Activated naive CD4-positive, alpha-beta T cell treated with anti-CD3 and anti-CD28 coated beads, Interleukin-2, amount 50 U/mL, for 16 hours (primary cell): ENCODE measurements at places on chromosomes 5 and 9.

DNA sequence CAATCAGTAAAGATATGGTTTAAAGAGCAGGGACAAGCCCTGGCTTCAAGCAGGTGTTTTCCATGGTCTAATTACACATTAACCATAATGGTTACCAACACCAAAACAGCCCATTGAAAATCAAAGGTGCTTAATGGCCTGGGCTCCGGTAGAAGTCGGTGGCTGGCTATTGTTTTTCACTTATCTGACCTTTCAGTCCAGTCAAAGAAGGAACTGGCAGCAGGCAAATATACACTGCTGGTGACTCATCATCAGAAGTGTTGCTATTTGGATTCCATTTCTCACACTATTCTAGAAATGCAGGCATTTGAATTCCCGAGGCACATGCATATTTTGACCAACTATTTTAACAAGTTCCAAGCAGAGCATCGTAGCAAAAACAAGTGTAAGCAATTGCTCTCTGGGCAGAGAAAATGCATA lies 26.3 kb upstream of the GABRP start:
- DNase-seq = no peak

- no peak for DNase-seq
Measured at GRCh38 chr5:143645356-143645755, 166.6 kb upstream of the HMHB1 start.

- DNase-seq = no peak
Measured at GRCh38 chr9:126701813-126702140, 88.0 kb downstream of the LMX1B start.

GRCh38 chr9:127589955-127590370 lies 22.1 kb upstream of the STXBP1 start:
- no peak for DNase-seq

DNA sequence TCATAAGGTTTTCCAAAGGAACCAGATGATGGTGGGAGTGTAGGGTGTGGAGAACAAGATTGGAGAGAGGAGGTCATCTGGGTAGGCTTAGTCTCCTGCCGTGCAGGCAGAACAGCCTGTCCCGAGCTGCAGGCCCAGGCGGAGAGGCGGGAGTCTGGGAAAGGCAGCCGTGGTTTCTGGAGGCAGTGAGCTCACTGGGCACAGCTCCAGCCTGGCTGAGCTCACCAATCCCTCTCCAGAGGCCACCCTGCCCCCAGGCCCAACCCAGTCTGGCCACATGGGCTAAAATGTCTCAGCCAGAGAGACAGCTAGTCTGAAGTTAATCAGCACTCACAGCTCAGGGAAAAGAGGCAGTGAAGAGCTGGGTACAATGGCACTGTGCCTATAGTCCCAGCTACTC lies 12.3 kb downstream of the P4HA2 start:
- DNase-seq = no peak

DNA sequence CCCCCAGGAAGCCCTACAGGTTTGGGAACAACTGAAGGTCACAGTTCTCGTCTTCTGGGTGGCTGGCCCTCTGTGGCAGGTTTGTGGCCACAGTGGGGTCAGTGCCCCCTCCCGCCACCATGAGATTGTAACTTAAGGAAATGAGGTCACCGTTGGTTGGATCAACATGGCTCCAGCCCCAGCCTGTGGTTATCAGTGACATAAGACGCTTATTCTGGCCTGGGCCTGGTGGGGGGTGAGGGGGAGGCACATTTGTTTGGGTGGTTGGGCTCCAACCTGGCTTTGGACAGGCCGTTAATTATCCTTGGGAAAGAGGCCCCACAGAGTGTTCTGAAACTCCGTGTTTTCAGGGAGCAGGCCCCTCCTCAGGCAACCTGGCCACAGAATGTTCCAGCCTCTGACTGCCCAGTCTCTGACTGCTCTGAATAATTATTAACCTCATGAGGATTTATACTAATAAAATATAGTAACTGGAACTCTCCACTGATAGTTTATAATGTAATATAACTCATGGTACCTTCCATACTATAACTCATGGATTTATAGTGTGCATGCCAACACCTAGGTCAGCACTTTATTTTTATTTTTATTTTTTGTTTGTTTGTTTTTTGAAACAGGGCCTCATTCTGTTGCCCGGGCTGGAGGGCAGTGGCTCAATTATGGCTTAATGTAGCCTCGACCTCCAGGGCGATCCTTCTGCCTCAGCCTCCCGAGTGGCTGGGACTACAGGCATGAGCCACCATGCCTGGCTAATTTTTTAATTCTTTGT lies 58.0 kb upstream of the RPL26L1 start:
- no peak for DNase-seq

GRCh38 chr9:123048748-123049147 lies 15.3 kb downstream of the GPR21 start:
- no peak for DNase-seq

DNA sequence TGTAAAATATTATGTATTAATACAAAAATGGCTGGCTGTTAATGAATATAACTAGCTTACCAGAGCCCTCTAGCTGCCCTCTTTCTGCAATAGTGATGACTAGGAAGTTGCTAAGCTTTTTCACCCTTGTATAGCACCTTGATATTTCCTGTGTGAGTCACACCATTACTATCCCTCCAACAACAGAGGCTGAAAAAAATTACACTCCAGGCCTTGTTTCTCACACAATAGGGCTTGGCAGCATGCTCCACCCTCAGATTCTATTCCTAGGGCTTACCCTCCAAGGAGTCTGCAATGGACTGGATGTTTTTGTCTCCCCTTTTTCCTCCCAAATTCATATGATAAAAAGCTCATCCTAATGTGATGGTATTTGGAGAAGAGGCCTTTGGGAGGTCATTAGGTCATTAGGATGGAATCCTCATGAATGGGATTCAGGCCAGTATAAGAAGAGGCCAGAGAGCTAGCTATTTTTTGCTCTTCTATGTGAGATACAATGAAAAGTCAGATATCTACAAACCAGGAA lies 184.6 kb upstream of the MAP1B start:
- DNase-seq = no peak

- DNase-seq = no peak
Measured at GRCh38 chr5:134082264-134082992, 32.1 kb upstream of the TCF7 start.

DNA sequence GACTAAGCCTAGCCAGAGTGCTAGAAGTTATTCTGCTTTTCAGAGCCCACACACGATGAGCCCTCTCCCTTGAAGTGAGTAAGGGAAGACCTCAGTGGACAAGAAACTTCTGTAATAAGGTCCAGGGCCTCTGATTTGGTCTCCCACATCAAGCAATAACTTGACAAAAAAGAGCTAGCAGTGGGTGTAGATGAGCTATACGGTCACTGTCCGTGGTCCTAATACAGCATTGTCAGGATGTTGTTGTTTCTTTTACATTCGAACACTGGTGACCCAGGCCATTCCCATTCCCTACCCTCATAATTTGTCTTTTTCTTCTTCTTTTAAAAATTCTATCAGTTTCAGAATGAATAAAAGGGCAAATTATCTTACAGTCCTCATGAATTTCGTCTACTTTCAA lies 5.2 kb downstream of the PCSK1 start:
- DNase-seq = no peak

- no peak for DNase-seq
Measured at GRCh38 chr5:176660530-176660859, 13.2 kb downstream of the TSPAN17 start.

DNA sequence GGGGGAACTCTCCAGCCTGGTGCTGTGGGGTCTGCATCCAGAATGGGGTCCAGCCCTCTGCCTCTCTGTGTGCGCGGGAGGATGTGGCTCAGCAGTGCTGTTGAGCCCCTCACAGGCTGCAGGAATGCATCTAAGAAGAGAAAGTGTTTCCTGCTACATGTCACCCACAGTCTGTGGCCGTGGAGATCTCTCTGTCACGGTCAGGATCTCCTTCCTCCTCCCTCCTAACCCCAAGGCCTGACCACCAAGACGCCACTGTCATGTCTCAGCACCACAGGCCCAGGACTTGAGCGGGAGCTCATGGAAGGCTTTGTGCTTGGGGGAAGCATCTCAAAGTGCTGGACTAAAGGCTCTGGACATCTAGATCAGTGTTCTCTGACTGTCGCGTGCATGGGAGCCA lies 90.1 kb downstream of the SREK1 start:
- no peak for DNase-seq

- DNase-seq = no peak
Measured at GRCh38 chr9:121567500-121568342, 68.1 kb upstream of the GGTA1 start.

GRCh38 chr5:172984244-172984953 lies 828 bp downstream of the ATP6V0E1 start:
- peak; percentile 81 for DNase-seq

DNA sequence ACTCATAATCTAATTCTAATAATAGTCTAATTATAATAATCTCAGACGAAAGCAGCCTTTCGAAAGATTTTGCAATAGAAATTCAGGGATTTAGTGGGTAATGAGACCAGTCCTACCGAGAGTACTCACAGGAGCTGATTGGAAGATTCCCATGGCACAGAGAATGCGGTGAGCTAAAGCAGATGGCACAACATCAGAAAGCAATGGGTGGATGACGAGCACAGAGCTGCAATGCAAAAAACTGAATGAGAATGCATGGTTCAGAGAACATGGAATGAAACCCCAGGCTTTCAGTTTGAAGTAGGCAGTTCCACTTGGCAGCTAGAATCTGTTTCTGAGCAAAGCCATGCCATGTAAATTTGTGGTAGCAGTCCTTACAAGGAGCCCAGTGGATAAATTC lies 78.2 kb upstream of the SPINK5 start:
- DNase-seq = no peak

GRCh38 chr5:35303152-35303551 lies 72.9 kb upstream of the PRLR start:
- DNase-seq = no peak

DNA sequence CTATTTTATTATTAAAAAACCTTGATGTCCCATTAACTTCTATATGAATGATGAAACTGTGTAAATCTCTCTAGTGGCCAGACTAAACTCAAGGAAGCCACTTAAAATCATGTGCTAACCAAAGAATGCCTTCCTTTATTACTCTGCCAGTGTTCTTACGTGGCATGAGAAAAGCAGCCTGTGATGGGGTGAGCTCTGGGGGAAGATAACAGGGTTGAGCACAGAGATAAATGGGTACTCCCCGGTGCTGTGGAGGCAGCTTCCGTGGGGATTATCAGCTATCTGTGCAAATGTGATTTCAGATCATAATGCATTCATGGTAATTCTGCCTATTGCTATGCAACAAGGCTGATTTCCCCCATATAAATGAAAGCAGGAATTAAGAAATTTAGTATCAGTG lies 181.3 kb downstream of the CAVIN4 start:
- DNase-seq = no peak

GRCh38 chr5:153752890-153753289 lies 262.4 kb downstream of the GRIA1 start:
- DNase-seq = no peak

- DNase-seq = no peak
Measured at GRCh38 chr5:5182508-5183188, 42.5 kb downstream of the ADAMTS16 start.

DNA sequence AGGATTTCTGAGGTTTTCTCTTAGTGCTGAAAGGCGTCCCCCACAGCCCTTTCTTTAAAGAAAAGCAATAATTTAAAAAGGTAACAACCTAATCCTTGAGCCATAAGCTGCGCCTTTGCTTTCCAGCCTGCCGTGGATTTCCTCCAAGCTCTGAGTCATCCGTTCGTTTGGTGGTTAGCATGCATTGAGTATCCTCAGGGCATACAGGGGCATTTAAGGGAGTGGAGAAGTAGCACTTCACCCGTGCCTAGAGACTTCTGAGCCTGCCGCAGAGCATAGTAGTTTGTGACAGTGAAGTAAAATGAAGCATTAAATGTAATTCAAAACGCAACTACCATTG lies 892 bp upstream of the TNC start:
- DNase-seq = no peak

DNA sequence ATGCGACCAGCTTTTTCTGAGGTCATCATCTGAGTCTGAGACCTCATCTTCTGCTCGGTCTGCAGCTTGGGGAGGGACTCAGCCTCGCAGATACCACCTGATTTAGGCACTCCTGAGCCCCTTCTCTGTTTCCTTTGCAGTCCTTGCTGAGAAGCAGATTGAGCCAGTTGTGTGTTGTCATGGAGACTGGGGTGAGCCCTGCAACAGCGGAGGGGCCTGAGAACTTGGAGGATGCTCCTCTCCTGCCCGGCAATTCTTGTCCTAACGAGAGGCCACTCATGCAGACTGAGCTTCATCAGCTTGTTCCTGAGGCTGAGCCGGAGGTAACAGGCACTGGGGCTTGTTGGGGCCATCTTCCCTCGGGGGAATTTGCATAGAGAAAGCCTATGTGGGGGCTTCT lies 19.2 kb downstream of the TEX53 start:
- no peak for DNase-seq

- no peak for DNase-seq
Measured at GRCh38 chr9:784202-784601, 57.3 kb upstream of the DMRT1 start.

- no peak for DNase-seq
Measured at GRCh38 chr9:82255481-82256176, 267.1 kb downstream of the SPATA31D1 start.

DNA sequence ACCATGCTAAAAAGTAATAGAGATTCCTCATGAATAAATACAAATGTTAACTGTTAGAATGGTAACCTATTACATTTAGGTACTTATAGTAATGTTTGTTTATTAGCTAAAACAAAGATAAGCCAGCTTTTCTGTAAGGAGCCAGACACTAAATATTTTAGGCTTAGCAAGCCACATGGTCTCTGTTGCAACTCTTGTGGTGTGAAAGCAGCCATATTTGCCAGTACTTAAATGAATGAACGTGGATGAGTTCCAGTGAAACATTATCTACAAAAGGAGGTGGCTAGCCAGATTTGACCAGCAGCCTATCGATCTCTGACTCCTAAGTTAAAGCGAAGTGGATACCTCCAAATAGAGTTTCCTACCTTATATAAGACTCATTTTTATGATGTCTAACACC lies 331.6 kb downstream of the CDH12 start:
- no peak for DNase-seq

- DNase-seq = no peak
Measured at GRCh38 chr5:115599924-115600323, 2.4 kb downstream of the TICAM2 start.

- no peak for DNase-seq
Measured at GRCh38 chr9:93261735-93262523, 78.0 kb downstream of the WNK2 start.

DNA sequence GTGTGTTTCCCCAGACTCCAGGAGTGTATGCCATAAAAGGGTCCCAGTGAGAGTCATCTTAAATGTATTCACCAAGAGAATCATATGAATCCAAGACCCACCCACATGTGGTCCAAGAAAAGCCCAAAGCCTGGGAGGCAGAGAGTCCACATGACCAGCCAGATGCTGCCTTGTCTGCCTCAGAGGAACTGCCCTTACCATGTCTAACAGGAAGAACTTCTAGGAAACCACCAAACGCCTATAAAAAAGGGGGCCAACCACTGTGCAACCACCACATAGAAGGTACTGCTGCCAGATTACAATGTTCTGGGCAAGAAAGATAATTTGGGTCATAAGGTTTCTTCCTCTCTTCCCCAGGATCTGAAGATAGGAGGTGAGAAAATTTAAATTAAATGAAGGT lies 129.8 kb upstream of the SLC24A2 start:
- DNase-seq = no peak

- DNase-seq = no peak
Measured at GRCh38 chr5:2029206-2029605, 146.5 kb upstream of the IRX4 start.
